ENCODE measurements at places on chromosomes 7 and 10.

DNA sequence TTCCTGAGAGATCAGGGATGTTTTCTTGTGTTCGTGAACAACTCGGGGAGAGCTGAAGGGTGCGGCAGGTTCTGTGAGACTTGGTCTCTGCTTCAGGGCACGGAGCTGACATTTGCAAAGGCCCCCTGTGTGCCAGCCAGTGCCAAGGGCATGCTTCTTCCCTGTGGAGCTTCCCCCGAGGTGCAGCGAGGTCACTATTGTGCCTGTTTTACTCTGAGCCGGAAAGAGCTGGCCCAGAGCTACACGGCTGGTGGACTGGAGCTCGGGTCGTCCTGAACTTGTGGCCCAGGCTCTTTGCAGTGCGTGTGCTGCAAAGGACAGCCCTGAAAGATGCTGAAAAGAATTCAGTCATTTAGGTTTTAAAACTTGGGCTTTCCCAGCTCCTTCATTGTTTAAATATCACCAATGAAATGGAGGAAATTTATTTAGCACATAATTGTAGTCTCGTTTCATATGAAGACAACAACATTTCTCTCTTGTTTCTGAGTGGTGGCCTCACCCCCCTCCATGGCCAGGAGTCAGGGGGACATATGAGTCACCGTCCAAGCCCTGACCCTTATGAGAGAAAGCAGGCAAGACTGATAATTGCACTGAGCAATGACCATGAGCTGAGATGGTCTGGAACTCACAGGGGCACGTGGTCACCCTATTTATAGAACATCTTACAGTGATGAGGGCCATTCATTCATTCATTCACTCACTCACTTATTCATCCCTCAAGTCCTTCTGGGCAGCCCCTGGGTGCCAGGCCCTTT, 102.6 kb downstream of the PTPRE start:
- DNase-seq, result no peak

GRCh38 chr7:45294559-45294958, 137.0 kb downstream of the RAMP3 start:
- no peak for DNase-seq

DNA sequence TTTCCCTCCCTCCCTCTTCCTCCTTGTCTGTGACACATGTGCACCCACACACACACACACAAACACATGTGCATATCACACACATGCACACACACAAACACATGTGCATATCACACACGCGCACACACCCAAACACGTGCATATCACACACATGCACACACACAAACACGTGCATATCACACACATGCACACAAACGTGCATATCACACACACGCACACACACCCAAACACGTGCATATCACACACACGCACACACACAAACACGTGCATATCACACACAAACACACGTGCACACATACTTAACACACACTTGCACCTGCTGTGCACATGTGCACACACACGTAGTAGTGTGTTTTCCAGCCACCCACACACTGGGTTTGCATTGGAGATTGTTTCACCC, 29.4 kb upstream of the KNDC1 start:
- DNase-seq, result no peak

DNA sequence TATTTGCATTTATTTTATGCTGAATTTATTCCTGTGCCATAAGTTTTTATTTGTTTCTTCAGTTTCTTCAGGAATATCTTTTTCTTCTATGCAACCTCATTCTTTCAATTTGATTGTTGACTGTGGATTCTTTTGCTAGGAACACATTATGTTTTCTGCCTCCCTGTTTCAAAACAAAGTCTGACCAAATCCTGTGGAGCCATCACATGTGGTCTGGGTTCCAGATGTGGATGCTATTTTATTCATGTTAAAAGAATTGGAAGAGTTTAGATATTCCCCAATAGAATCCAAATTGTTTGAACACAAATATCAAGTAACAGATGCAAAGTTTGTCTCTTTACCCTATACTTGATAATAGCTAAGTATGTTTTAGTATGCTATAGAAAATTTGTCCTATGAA, 56.8 kb upstream of the LRRC17 start:
- no peak for DNase-seq

- no peak for DNase-seq
Observed at GRCh38 chr7:157043745-157044144, 33.3 kb upstream of the MNX1 start.

DNA sequence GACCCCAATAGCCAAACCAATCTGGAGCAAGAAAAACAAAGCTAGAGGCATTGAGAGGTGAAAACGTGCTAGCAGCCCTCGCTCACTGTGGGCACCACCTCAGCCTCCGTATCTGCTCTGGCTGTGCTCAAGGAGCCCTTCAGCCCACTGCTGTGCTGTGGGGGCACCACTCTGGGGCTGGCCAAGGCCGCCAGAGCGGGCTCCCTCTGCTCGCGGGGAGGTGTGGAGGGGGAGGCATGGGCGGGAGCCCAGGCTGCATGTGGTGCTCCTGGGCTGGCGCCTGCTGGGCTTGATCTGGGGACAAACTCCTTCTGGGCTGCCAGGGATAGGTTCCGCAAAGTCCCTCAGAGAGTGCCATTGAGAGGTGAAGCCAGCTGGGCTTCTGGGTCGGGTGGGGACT, 1002.0 kb downstream of the GATA3 start:
- no peak for DNase-seq

- DNase-seq, result no peak
Observed at GRCh38 chr10:25896421-25896820, 37.6 kb upstream of the MYO3A start.

- DNase-seq, result no peak
Observed at GRCh38 chr7:41869997-41870396, 167.1 kb upstream of the INHBA start.

DNA sequence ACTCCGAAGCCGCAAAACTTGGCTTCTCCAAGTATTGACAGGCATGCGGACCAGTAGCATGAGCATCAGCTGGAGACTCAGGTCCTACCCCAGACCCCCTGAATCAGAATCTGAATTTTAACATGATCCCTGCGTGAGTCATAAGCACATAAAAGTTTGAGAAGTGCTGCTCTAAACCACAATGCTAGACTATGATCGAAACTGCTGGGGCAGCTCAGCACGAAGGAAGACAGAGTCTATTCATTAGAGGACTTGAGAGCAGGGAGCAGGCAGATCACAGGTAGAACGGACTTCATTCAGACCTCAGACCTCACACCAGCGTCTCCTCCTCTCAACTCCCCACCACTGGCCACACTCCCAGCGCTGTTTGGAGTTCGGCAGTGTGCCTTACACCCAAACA, 16.9 kb downstream of the CAMK2G start:
- DNase-seq, result no peak

GRCh38 chr10:623014-623413, 66.5 kb downstream of the DIP2C start:
- DNase-seq, result no peak

GRCh38 chr7:100933734-100934133, 15.6 kb upstream of the MUC3A start:
- DNase-seq, result no peak

DNA sequence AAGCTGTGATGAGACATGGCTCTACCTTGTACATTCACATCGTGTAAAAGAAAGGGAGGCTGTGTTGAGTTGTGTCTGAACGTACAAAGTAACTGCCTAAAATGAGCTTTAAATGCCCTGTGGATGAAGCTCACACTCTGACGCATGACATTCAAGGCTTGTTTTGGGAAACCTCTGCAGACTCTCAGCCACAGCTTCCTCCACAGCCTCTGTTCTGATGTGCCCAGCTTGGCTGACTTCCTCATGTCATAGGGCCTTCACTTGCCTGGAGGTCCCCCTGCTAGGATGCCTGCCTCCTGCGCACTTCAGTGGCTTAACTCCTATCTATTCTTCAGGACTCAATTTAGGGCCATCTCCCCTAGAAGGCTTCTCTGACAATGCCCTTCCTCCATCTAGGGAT, 230.0 kb upstream of the HABP2 start:
- no peak for DNase-seq

GRCh38 chr10:78478919-78479318, 445.3 kb downstream of the RPS24 start:
- DNase-seq, result no peak

DNA sequence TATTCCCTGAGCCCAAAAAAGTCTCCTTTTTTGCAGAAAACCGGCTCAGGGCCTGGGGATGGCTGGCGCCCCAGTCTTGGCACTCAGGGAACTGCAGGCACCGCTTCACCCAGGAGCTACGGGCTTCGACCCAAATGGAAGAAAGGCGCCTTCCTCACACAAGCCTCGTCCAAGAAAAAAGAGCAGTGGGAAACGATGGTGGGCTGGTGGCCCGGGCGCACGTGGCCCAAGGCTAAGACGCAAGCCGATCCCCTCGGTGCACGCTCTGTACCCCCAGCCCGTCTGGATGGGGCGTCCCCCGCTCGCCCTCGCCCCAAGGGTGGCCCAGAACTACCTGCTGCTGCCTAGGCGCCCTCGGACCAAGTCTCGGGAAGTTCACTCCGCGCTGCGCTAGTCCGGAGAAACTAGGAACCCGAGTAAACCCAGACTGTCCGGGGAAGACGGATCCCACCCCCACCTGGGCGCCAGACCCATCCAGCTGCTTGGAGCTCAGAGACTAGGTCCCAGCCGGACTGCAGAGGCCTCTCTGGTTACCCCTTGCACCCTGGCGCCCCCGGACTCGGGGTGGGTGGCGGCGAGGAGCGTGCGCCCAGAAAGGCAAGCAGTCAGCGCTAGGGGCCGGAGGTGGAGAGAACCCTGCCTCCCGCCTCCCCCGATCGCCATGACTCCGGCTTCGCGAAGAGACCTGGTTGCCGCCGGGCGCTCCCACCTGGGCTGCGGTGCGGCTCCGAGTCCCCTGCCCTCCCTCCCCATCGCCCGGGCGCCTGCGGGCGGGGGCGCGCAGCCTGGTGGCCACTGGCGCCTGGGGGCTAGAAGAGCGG, 76.4 kb downstream of the CALN1 start:
- no peak for DNase-seq

DNA sequence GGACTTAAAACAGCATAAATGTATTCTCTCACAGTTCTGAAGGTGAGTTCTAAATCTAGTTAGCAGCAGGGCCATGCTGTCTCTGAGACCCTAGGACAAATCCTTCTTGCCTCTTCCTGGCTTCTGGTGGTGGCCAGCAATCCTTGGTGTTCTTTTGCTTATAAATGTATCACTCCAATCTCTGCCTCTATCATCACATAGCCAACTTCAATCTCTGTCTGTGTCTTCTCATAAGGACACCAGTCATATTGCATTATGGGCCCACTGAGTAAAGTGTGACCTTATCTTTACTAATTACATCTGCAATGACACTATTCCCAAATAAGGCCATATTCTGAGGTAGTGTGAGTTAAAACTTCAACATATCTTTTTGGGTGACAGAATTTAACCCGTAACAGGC, 778.9 kb downstream of the KCNMA1 start:
- DNase-seq, result no peak

GRCh38 chr7:141161550-141162535, 88.0 kb downstream of the TMEM178B start:
- no peak for DNase-seq

GRCh38 chr10:100232101-100232500, 2.7 kb upstream of the CHUK start:
- DNase-seq, result no peak

- no peak for DNase-seq
Observed at GRCh38 chr7:98949336-98950044, 71.2 kb downstream of the TRRAP start.

DNA sequence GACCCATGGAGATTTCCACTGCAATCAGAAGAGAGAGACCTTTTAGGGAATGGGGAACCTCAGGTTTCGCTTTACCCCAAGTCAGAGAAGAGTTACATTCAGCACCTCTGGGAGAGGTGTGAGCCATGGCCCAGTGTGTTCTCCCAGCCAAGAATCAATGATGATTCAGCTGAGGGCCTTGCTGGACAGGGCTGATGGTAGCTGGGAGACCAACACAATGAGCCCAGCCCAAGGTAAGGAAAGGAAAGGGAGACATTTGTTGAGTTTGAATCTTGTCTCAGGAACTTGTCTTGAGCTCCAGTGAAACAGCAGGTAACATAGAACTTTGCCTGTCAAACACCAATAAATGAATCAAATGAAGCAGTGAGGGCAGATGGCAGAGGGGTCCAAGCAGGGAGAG, 14.0 kb upstream of the PPIA start:
- no peak for DNase-seq

DNA sequence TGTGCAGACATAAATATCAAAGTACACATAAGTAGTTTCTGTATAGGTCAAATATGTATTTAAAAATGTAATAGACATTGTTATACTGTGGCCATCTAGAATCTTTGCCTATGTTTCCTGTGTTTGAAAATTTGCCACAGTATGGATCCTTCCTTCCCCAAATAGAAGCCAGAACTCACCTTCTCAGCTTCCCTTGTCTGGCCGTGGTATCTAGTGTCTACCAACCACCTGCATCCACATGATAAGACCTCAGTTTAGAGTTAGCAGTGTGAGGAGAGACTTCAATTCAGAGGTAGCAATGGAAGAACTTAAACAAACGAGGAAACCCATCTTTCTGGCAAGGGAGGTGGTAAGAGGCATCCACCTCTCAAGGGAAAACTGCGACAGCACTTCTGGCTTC, 4.9 kb downstream of the TRDMT1 start:
- DNase-seq, result no peak

DNA sequence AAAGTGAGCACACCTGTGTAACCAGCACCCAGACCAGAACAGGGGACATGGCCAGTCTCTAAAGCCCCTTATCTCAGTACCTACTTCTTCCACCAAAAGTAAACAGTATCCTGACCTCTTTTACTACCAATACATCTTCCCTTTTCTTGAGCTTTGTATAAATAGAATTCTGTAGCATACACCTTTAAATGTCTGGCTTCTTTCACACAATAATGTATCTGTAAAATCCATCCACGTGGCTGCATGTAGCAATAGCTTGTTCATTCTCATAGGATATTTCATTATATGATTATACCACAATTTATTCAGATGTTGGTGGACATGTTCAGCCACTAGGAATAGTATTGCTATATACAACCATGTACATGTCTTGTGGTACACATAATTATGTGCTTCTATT, 40.6 kb downstream of the BTBD16 start:
- no peak for DNase-seq

DNA sequence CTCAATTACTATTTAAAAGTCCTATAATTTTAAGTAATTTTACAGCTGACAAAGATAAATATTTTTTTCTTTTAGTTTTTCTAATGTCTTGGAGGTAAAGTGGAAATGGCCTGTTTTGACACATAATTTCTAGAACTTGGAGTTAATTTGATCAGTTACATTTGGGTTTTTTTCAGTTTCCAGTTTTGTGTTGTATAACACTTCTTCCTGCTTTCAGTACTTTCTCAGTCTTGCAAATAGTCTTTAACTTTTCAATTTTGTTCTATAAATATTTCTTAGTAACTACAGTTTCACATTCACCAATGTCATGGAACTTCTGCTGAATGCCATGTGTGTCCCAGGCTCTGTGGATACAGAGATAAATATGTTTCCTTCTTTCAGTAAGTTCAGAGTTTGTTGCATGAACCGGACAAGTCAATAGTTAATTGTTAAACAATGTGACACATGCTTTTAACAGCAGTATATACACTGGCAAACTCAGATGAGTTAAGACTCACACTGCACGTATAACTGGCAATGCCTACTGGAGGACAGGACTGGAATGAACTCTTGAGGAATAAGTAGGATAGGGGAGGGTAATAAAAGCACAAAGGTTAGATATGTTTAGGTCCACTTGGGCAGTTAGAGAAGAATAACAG, 4.6 kb downstream of the SHOC2 start:
- DNase-seq, result no peak

GRCh38 chr10:19048489-19048888, at the start of gene MALRD1:
Gene MALRD1 (plus strand): TSS chr10:19048801. CDS start chr10:19048939, 138 bp downstream.
- DNase-seq, result no peak

GRCh38 chr7:22138886-22139285, 193.2 kb upstream of the CDCA7L start:
- no peak for DNase-seq

GRCh38 chr10:31490858-31491504, 172.0 kb downstream of the ZEB1 start:
- DNase-seq, result no peak
